ENCODE measurements at places on chromosomes 7 and 10.
A peak's percentile ranks its signal among the peaks of the same experiment; 100 is the strongest.

- DNase-seq: no peak
Measured at GRCh38 chr7:93751421-93751820, 139.1 kb downstream of the TFPI2 start.

DNA sequence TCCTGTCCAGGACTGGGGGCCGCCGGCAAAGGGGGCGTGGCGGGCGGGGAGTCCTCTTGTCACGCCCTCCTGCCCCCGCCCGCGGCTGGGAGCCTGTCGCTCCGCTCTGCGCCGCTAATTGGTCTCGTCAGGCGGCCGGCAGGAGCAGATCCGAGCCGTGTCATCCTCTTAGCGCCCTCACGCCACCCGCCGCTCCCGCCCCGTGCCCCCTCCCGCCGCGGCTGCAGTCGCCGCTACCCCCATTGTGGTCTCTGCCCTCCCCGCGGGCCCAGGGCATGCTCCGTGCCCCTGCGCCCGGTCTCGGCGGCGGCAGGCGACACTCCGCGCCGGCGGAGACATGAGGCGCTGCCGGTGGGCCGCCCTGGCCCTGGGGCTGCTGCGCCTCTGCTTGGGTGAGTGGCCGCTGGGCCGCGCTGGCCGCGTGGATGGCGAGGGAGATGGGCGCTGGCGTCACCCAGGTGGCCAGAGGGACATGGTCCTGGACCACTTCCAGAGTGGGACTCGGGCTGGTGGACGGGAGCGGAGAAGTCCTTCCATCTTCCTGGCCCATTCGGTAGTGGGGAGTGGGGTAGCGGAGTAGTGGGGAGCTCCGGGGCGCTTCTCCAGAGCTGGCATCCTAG is at the start of gene CDHR1:
Gene CDHR1, plus strand, starts transcription at position 114 of the 620 bp plus-strand sequence. Its CDS starts 224 bp downstream, at position 338.
- DNase-seq: peak; percentile 61

DNA sequence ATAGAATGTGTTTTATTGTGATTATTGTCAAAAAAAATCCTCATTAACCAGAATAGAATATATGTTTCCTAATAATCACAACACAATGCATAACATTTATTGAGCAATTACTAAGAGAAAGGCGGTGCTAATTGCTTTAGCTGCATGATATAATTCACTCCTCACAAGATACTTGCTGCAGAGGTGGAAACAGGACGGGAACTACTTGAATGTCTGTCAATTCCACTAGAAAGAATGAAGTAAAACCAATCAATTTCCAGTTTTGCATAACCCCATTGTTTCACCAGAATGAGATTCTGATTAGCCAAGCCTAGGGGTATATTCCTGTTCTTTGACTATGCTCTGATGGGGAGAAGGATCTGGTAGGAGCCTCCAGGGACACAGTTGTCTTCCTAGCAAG is 239.1 kb upstream of the NRP1 start:
- no peak for DNase-seq

DNA sequence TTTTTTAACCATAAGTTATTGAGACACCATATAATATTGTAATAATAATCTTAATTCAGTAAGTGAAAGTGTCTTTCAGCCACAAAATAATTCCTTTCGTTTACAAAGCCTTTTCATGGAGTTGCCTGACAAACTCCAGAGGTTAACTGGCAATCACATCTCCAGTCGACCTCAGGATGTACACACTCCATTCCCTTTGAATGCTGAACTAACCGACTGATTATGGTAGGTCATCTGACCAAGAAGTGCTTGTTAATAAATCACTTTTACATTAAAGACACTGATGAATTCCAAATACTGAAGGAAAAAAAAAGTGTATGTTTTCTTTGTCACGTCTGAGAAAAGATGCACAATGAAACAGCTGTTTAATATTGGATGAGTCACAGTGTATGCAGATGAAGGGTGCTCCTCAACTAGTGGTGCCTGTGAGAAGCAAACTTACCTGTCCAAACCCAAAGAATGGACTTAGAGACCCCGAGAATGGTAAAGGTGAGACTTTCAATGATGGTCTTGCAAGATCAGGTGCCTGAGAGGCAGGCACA is 348.1 kb upstream of the VWC2 start:
- no peak for DNase-seq

GRCh38 chr10:60916025-60916424 is 28.0 kb downstream of the RHOBTB1 start:
- DNase-seq: no peak

DNA sequence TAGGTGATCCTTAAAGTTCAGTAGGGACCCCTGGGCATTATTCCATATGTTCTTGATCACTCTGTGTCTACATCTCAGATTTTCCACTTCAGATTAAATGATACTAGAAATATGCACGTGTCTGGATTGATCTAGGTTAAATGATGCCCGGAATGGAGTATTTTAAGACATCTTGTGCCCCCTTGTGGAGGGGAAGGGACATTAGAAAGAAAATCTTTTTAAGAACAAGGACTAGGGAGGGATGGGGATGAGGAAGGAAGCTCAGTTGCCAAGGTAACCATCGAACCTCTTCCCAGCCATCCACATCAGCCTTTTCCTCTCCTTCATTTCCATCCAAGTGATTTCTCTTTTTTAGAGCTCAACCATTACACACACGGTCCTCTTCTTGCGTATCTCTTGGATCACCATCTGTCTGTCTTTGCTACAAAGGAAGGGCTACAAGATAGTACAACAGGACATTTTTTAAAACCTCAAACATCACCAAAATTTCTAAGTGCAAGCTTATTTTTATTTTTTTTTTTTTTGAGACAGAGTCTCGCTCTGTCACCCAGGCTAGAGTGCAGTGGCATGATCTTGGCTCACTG is 40.5 kb downstream of the PRSS2 start:
- DNase-seq: peak; percentile 64

DNA sequence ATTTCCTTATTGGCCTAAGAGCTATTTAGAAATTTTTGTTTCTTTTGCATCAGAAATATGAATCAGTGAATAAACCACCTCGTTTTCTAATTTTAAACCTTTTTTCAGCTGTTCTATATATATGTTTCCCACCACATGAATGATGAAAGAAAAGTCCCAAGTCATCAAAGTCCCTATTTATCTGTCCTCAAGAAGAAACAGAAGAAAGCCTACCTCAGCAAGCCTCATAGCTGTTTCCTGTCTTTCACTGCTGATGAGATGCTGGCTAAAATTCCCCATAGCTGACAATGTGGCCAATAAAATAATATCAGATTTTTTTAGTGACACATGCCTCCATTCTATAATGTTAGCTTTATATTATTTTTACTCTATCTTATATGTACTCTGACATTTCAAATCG is 54.2 kb downstream of the SEC61G start:
- no peak for DNase-seq

- DNase-seq: no peak
Measured at GRCh38 chr10:84138478-84139125, 707 bp upstream of the GHITM start.

- no peak for DNase-seq
Measured at GRCh38 chr7:71627651-71628050, 495.7 kb downstream of the GALNT17 start.

DNA sequence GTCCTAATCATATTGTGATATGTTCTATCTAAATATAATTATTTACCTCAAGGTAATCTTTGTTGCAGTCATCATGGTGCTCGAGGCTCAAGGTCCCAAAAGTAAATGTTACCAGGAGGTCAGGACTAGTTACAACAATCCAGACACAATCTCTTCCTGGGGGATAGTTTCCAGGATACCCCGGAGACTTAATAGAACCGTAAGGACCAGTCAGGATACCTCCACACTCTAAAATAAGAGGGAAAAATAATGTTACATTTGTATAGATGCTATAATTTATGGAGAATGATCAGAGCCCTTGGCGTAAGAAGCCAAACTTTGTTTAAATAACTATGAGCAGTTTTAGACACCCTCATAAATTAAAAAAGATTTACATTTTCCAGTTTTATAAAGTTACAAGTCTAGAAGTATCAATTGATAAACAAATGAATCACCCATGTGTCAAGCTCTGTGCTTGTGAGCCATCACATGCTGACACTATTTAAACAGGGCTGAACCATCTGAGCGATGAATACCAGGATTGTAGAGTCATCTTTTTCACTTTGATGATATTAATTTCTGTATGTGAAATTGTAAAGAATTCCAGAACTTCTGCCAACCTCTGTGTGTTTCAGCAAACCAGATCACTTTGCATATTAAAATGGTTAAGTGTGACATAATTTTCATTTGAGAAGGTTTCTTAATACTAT is 41.3 kb downstream of the CUBN start:
- DNase-seq: no peak

GRCh38 chr7:16891338-16891737 is 9.6 kb upstream of the AGR3 start:
- peak; percentile 58 for DNase-seq

DNA sequence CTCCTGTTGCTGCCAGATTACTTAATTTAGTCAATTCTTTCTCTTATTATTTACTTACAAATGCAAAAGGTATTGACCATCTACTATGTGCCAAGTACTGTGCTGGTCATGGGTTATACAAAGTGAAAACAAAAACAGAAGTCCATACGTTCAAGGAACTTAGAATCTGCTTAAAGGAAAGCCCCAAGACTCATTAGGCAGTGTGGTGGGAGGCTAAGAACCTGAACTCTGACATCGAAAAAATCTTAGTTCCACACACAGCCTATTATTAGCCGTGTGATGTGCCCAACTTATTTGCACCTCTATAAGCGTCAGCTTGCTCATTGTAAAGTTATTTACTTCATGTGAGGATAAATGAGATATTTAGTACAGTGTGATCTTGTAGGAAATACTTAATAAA is 227.4 kb upstream of the SORCS1 start:
- no peak for DNase-seq

DNA sequence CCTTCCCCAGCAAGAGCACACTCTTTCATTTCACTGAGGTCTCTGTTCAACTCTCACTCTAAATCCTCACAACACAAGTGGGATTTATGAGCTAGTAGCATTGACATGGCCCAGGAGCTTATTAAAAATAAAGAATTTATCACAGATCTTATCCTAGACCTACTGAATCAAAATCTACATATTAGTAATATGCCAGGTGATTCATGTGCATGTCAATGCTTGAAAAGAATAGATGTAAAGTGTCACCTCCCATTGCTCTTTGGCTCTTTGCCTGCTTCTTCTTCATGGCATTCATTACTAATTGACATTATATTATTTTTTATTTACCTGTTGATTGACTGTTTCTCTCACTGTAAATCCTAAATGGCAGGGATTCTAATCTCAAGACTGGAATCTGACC is 459.2 kb upstream of the LRRTM3 start:
- DNase-seq: no peak

DNA sequence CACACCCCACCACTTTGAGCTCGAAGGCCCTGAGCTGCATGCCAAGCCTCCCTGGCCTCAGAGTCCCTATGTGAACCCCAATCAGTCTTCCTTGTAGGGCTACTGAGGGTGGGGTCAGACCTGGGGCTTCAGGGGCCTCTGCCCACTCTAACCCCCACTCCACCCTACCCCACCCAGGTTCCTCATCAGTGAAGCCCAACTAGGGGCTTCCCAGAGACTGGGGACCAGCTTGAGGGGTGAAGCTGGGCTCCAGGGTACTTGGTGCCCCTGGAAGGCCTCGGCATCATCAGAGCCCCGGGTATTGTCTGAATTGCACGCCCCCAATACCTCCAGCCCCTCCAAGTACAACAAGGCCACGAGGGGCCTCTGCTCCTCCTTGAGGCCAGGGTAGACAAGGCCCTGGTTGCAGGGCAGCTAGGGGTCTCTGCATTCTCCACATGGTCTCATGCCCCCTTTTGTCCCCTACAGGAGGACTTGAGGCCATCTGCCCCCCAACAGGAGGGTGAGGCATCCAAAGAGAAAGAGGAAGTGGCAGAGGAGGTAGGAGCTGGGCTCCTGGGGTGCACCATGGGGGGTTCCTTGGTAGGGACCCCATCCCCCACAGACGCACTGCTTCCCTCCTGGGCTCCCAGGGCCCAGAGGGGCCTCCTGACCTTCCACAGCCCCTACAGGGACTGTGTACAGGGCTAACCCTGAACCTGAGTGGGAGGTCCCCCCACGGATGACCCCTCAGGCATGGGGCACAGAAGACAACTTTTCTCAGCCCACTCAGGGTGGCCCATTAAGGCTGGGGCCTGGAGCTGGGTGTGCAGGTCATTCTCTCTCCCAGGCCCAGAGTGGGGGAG is 4.0 kb downstream of the SNCG start:
- peak; percentile 81 for DNase-seq
